ENCODE measurements at places on chromosomes 13 and 19. TPM values are rescaled to one million over a fixed set of nuclear protein-coding genes. Genes with fewer than 3 reads are reported as not detected.

DNA sequence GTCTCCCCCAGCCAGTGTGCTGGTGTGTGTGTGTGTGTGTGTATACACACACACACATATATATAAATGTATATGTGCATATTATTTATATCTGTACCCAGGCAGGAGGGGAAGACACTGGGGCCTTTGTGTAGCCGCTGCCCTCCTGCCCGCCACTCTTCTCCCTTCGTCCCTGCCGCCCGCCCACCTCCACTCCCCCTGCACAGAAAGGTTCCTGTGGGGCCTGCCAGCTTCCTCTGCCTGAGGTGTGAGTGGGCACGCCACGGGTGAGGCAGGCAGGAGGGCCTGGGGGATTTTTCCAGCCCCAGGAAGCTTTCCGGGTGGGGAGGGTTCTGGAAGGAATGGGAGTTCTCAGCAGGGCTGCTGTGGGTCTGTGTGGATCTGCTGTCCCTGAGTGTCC lies 6.9 kb downstream of the IRF2BP1 start:
- no peak for DNase-seq

GRCh38 chr13:31913459-31913858 lies 118.1 kb upstream of the FRY start:
- no peak for DNase-seq

DNA sequence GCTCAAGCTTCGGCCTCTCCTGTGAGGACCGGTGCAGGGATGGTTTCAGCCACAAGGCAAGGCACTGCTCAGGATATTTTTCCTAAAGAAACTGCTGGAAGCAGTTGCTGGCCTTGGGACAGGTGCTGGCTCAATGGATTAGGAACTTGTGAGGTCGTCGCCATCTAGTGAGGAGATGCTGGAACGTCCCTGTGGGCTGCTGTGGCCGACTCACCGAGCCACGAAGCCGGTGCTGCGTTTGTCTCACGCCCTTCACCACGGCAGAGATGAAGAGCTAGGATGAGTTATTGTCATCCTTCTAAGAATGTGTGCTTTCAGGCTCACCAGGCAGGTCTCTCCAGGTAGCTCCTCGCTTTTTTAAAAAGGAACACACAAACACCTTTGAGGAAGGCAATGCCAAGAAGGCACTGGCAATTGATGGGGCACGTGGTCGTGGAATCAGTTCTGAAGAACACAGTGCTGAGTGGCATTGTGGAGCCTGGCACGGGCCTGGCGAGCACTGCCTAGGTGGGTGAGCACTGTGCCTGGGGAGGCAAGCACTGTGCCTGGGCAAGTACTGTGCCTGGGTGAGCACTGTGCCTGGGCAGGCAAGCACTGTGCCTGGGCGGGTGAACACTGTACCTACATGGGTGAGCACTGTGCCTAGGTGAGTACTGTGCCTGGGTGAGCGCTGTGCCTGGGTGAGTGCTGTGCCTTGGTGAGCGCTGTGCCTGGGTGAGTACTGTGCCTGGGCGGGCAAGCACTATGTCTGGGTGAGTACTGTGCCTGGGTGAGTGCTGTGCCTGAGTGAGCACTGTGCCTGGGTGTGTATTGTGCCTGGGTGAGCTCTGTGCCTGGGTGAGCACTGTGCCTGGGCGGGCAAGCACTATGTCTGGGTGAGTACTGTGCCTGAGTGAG lies 140.4 kb downstream of the TEX29 start:
- DNase-seq, result peak; percentile 40

DNA sequence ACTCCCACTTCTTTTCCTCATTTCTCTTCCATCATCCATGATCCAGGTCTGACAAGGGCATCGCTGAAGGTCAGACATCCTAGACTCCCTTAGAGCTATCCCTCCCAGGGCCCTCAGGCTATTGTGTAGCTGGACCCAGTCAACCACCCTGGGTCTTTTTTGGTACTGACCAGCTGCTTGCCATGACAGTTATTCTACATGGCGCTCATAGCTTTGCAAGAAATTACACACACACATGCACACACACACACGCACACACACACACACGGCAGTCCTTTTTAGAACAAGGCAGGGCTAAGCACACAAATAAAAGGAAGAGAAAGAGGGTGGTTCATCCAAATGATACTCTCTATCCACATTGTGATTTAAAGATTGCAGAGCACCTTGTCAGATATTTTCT lies 18.3 kb downstream of the SIAH3 start:
- no peak for DNase-seq

- no peak for DNase-seq
Observed at GRCh38 chr13:46507981-46508380, 45.0 kb upstream of the LRCH1 start.

DNA sequence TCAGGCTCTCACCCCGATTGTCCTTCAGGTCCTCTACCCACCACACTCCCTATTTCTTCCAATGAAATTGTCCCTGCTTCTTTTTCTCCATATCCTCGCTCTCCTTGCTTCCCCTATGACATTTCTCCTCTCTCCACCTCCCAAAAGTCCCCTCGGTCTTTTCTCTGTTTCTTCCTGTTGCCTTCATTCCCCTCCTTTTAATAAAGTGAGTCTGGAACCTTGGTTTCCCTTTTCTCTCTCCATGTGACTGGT lies 676 bp upstream of the ZNF574 start:
- DNase-seq, result no peak

DNA sequence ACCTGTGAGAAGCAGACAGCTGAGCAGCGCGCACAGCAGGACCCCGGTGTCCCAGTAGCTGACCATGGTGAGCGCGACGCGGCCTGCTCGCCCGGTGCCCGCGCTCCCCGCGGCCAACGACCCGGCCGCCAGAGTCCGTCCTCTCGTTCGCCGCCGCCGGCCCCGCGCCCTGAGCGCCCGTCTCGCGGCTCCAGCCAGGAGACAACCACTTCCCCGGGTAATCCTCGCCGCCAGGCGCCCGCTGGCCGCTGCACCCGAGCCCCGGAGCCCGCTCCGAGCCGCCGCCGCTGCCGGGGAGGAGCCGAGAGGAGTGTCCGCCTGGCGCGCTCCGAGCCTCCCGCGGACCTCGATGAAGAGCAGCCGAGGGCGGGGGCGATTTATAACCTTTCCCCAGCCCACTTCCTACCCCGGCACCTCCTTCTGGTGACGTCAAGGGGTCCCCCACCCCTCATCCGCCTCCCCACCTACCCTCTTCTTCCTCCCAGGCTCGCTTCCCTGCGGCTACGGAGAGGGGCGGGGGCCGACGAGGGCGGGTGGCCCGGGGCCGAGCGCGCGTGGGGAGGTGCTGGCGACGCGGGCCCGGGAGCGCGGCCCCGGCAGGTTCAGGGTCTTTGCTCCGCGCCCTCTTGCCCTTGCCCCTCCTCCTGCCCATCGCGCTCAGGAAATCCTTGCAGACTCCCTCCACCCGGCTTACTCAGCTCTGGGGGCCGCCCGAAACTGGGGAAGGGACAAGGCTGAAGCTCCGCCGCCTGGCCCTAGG lies at the start of gene FLT1:
TSS of gene FLT1 (minus strand) at position 351 of the 760 bp plus-strand sequence. CDS start at position 66, 285 bp downstream.
- peak; percentile 39 for DNase-seq

DNA sequence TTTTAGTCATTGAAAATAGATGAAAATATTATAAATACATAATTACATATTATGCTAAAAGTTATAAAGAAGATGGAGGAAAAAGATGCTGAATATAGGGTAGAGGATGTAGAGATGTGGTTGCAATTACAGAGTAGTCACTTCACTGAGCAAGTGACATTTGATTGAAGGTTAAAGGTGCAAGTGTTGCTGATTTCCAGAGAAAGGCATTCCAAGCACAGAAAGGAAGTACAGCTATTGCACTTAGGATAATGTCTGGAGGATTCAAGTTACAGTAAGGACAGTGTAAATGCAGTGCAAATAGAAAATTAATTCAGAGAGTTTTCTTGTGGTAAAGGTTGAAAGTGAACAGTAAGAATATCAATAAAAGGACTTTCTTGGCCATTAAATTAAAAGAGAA lies 1721.8 kb downstream of the PCDH9 start:
- no peak for DNase-seq

DNA sequence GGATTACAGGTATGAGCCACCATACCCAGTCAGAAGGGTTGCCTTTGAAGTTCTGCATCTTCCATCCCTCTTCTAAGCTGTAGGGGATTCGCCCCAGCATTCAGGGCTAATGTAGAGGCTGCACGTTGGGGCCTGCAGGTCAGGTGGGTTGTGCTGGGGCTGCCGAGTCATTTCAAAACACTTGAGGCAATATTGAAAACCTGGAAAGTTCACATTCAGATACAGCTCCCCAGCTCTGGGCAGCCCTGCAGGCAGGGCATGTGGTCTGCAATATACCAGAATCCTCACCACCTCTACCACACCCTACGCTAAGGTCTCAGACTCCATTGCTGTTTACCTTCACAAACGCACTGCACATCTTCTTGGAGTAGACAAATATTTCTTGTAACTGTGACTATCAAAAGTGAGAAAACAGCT lies 24.6 kb downstream of the CCNE1 start:
- DNase-seq, result no peak

DNA sequence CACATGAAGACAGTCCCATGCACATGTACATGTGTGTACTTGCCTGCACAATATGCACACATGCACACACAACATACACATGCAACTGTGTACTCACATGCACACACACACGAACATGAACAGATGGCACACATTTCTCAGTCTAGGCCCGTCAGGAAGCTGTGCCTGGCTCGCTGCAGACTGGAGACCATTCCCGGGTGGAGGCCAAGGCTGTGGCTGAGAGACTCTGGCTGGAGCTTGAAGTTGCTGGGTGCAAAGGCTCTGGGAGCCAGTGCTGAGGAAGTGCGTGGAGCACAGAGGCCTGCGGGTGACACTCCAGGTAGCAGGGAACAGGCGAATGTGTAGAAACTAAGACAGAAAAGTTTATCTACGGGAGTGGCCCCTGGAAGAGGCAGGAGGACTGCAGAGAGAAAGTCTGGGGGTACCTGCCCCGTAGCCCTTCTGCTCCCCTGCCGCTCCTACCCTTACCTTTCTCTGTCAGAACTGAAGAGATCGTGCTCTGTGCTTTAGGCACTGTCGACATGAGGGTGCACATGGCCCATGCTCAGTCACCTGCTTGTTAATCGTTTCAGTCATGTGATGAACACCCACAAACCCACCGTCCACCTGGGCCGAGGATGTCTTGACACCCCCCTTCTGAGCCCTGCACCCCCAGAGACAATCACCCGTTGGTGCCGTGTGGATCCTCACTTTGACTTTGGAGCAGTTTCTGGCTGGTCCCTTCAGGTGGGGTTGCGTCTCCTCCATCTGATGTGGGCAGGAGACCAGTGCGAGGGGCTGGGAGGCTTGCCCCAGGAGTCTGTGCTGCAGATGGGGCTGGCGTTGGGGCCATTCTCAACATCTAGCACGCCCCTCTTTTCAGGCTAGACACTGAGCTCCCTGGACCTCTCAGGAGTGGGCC lies 69.4 kb downstream of the TEX29 start:
- DNase-seq, result no peak

GRCh38 chr19:45130888-45131615 lies 29.7 kb downstream of the NKPD1 start:
- peak; percentile 71 for DNase-seq

- DNase-seq, result no peak
Observed at GRCh38 chr13:71378961-71379905, 487.8 kb downstream of the DACH1 start.

DNA sequence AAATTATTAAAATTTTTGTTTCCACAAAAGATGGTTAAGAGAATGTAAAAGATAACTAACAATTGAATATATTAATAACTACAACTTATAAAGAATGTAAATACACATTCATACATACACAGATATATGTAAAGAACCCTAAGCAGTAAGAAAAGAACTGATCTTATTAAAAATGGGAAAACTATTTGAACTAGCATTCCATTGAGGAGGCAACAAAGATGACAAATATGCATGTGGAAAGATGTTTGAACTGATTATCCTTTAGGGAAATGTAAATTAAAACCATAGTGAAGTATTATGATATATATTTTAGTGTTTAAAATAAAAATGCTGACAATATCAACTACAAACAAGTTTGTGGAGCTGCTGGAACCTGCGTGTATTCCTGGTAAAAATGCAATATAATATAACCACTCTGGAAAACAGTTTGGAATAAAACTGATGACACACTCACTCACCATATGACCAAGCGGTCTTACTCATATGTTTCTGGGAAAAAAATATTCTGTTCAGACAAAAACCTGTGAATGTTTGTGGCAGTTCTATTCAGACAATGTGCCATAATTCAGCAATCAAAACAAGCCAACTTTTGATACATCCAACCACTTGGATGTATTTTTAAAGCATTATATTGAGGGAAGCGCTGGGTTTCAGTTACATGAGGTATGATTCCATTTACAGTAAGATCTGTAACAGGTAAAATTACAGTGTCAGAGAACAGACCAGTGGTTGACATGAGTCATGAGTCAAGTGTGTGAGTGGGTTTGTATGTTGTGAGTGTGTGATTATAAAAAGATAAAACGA lies 694.4 kb upstream of the SLITRK5 start:
- peak; percentile 11 for DNase-seq

- peak; percentile 17 for DNase-seq
Observed at GRCh38 chr13:43285933-43286597, 262.7 kb downstream of the DNAJC15 start.

DNA sequence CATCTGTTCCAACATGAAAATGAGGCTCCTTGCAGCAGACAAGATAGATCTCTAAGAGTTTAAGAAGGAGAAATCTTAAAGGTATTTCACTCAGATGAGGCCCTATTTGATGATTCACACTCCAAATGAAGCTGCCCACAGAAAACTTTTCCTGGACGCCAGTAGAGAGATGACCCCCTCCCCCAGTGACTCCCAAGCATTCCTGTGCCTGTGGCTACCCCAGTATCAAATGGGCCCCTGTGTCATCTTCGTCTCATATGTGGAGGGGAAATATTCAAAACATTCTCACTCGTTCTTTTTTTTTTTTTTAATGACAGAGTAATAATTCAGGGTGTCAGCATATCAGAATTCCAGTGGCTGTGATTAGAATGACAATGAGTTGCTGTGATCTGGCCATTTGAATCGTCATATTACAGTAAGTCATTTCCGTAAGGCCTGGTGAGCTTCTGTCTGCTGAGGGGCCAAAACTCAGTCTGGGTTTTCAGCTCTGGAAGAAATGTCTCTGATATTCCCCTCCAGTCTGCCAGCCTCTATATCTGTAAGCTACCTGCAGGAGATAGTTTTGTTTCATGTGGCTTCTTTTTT lies 194.7 kb downstream of the URI1 start:
- DNase-seq, result peak; percentile 60

Gene PPP1R15A
- 50.7 TPM for total RNA-seq

Gene CEACAM20
- not detected for total RNA-seq

Gene FREM2
- under 0.01 TPM for total RNA-seq

Gene WDR62
- 19.8 TPM for total RNA-seq

Gene PABPC3
- total RNA-seq, result not detected

Gene KLK3
- not detected for total RNA-seq

Gene CYP4F2
- total RNA-seq, result not detected

Gene MRPL54
- 153 TPM for total RNA-seq

Gene IRGC
- total RNA-seq, result not detected

Gene ZNF443
- total RNA-seq, result 4.5 TPM

Gene CCDC8
- 8.8 TPM for total RNA-seq
